ENCODE measurements at places on chromosomes 1 and 21.
A peak's percentile ranks its signal among the peaks of the same experiment; 100 is the strongest.

- DNase-seq, result peak; percentile 11
Measured at GRCh38 chr1:33735624-33736023, 128.3 kb upstream of the HMGB4 start.

DNA sequence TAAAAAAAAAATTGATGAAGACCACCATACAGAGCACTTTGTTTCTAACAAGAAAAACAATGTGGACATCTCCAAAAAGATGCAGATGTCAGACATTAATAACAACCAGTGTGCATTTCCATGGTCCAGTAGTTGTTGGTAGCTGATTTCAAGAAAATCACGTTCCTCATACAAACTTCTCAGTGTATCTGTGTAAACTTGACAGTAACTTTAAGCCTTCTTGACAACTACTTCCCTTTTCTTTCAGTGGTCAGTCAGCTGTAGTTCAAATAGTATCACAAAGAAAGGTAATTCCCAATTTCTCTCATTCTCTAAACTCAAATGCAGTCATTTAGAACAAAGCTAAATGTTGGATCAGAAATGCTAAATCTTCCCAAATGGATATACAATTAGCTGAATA, 879.9 kb downstream of the AMY1C start:
- DNase-seq, result no peak

DNA sequence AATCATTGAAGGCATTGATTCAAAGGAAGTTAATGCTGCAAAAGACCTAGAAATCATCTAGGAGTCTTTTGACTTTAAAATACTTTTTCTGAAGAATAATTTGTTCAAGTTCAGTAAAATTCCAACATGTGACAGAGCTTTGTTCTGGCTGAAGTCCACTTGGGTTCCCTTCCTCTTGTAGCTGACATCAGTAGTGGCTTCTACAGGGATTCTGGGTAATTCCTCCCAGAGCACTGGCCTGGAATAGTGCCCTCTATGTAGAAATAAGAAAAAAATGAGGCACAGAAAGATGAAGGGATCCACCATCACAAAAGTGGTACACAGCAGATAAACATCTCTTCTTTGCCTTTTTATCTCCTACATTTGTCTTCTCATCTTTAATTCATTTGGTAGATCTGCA, 548.1 kb downstream of the LTN1 start:
- DNase-seq, result no peak

DNA sequence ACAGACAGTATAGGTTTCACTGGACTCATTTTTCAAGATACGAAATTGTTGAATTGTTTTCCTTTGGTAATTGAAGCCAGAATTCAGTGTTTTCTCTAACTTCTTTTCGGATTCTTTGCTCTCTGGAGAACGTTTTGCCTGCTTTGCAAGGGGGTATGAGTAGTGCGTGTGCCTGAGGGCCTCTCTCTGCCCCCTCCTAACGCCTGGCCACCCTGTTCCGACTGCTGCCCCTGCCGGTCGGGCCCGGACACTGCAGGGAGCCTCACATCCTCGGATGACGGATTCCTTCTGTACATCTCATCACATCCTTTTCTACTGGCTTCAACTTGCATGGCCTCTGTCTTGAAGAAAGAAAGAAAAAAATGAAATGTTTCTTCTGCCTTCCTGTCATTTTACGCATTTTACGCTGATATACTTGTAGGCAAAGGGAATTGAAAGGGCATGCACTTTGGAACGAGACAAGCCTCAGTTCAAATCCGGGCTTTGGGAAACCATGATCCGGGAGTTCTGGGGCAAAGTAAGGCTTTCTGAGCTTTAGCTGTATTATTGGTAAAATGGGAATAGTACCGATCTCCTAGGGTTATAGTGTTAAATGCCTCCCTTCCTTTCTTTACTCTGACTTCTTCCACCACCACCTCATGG, 65.1 kb downstream of the DISC1 start:
- DNase-seq, result no peak

GRCh38 chr21:14088391-14088790, 122.4 kb downstream of the LIPI start:
- DNase-seq, result no peak

DNA sequence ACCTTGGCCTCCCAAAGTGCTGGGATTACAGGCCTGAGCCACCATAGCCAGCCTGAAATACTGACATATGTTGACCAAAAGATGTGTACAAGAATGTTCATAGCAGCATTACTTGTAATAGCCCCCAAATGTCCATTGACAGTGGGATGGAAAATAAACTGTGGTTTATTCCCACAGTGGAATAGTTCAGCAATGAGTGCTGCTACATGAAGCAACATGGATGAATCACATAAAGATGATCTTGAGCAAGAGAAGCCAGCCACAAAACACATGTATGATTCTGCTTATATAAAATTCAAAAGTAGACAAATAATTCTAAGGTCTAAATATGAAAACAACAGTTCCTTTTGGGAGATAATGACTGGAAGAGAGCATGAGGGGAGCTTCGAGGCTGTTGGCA, 9.1 kb upstream of the CREG1 start:
- DNase-seq, result no peak
